ENCODE measurements at places on chromosomes 12 and 14.
A peak's percentile ranks its signal among the peaks of the same experiment; 100 is the strongest.

- no peak for DNase-seq
Measured at GRCh38 chr14:22739423-22739822, 27.1 kb upstream of the OXA1L start.

- DNase-seq, result peak; percentile 43
Measured at GRCh38 chr14:32330351-32331111, 1.4 kb downstream of the AKAP6 start.

GRCh38 chr12:44034906-44035305 is 199.0 kb downstream of the TMEM117 start:
- DNase-seq, result peak; percentile 58

DNA sequence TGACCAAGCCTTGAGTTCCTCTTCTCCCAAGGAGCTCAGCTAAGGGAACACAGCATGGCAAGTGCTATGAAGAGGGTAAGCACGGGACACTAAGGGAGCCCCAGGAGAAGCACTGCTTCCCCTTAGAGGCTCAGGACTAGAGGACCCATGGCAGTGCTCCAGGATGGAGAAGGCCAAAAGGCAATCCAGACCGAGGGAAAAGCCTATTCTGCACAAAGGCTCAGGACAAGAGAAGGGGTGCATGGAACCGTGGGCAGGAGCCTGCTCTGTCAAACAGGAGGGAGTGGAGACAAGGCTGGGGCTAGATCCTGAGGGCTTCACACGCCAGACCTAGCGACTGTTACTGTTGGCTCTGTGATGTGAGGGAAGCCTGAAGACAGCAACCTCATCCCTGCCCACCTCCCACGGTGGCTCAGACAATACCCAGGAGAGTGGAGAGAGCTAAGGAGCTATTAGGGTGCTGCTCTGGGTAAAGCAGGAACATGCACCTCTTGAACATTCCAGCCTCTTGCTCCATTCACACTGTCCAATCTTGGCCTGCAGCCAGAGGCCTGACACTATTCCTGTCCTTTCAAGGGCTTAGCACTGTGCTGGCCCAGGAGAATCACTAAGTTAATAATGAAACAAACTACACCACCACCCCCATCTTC is 24.2 kb downstream of the OTUB2 start:
- DNase-seq, result no peak

DNA sequence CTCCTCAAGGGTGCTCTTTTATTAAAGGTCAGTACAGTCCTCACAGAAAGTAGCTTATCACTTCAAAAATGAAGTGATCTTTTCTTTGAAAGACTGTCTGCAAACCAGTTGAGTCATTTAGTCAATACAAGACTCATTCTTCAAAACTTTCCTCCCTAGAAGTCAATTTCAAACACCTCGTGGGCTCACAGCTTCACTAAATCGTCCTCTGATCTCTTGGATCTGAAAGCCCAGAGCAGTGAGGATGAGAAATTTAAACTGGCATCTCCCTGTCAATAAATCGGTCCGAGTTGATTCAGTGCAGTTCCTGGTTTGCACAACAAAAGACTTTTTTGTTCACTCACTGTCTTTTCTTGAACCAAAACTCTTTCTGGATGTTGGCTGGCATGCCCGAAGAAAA is 44.5 kb downstream of the NUAK1 start:
- no peak for DNase-seq

GRCh38 chr14:103763730-103764488 is 48.3 kb downstream of the ZFYVE21 start:
- no peak for DNase-seq

- no peak for DNase-seq
Measured at GRCh38 chr12:83826112-83826511, 1086.5 kb downstream of the SLC6A15 start.

DNA sequence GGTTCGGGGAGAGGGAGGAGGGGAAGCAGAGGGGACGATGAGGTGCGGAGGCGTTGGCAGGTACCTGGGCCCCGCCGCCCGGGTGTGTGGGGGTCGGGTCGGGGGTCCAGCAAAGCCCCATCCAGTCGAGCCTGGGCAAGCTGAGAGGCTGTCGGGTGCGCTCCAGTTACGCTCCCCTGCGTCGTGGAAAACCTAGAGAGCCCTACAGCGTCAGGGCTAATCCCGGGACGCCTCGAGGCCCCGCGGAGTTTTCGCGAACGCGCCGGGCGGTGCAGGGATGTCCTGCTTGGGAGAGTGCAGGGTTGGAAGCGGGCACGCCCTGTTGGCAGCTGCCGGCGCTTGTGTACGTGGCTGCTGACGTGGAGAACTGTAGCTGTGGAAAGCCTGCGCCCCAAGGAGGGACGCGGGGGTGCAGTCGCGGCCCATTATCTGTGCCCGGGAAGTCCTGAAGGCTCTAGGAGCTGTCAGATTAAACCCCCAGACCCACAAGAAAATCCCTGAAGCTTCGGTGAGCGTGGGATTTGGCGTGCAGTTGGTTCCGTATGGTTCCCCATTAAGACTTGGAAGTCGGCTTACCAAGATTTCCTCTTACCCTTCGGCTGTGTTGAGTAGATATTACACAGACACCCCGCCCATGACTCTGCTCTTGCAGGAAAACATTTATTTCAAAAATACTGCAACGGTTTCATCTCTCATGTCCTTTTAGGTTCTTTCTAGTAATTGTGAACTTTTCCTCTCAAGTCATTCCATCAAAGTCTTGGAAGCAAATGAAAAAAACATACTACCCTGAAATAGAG is 11.3 kb upstream of the SLC38A2 start:
- peak; percentile 90 for DNase-seq

DNA sequence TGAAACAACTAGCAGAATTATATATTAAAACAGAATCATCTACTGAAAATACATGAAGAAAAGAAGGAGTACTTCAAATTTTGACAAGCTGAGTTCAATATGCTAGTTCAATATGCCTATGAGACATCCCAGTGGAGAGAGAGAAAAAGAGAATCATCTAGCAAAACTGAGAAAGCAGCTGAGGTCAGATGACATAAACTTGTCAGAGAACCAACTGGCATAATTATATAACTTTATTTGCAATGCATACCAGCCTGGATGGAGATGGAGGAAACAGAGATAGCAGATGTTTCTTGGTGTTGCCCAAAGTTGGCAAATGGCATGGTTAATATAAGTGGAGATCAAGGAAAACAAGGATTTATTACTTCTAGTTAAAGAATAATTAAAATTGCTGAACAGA is 148.7 kb upstream of the PDZRN4 start:
- no peak for DNase-seq

DNA sequence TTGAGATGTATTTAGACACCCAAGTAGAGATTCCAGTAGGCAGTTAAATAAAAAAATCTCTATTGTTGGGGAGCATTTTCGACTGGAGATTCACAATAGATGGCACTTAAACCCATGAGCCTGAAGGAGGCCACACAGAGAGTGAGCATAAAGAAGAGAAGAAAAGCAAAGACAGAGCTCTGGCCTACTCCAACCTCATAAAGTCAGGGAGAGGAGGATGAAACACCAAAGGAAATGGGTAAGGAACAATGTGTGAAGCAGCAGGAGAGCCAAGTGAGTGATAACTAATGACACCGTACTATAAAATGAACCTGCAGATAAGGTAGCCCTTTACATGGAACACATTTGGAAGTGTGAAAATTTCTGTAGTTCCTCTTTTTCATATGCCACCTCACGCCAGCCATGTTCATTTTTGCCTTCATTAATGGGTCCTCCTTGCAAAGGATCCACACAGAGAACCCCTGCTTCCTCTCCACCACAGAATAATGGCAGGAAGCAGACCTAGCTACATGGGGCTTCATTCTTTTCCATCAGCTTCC is 150.0 kb upstream of the SYT10 start:
- no peak for DNase-seq

DNA sequence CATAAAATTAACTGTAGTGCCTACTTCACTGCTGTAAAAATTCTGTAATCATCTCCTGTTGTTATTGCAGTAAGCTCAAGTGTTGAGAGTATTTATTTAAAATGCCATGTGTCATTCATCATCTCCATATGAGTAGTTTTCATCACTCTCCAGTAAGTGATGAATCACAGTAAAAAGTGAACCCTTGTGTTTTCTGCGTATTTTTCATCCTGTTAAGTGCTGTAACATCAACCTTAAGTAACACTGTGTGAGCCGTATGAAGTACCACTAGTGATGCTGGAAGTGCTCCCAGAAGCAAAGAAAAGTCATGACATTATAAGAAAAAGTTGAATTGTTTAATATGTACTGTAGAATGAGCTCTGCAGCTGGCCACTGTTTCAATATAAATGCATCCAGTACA is 55.4 kb downstream of the SLCO1B3 start:
- no peak for DNase-seq

GRCh38 chr12:95848575-95849388 is 10.0 kb upstream of the SNRPF start:
- peak; percentile 42 for DNase-seq

- peak; percentile 47 for DNase-seq
Measured at GRCh38 chr14:88551980-88552431, 2.8 kb downstream of the PTPN21 start.

DNA sequence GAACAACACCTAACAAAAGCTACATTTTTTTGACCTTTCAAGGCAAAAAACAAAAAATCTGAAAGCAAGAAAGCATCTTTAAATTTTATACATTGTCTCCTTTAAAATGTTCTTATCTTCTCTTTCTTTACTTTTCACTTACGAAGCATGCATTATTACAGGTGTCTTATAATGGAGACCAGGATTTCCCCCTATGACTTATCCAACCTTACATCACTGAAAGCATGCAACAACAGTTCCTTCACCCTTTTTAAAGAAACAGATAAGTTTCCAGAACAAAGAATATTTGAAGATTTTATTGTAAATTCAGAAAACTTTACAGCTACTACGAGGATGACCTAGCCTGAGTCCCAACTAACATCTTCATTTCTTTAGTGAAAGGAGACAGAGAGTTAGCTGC is 277.2 kb downstream of the AKAP6 start:
- DNase-seq, result no peak

DNA sequence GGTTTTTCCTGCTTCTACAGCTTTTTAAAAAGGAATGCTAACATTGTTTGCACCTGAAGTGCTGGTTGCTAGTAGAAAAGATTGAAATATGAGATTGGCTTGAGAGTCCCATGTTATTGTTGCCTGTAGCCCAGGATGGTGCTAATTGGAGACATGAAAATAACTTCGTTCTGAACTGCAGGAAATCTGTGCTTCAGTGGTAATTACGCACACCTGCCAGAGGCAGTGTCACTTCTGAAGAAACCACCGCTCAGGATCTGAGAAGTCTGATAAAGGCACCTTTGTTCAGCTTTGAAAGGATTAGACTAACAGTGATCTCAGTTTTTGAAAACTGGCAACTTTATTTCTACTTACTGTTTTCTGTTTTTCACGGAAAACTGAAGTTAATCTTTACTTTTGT is 15.5 kb upstream of the ATP6V0A2 start:
- DNase-seq, result no peak

DNA sequence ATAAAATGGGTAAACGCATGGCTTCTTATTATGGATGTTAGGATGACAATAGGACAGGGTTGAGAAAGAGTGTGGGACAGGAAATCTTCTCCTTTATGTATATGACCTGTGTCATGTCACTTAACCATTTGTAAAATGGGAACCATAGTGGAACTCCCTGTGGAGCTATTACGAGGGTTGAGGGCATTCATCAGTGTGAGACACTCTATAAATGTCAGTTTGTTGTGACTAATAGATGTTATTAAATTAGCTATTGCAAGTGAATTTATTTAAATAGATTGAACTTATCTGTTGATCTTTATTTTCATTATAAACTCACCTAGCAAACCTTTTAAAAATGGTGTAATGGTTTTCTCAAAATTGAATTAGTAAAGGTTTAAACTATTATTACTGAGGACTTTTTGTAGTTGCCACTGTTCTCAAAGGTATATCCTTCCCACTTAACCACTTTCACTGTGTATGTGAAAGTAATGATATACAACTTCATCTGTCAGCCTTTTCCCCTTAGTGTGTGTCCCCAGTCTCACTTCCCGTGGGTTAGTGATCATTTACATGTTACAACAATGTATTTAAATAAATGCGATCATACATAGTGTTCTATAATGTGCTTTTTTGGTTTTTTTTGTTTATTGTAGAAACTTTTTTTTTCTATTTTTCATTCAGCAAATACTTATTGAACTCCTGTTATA is 17.1 kb downstream of the HELB start:
- DNase-seq, result no peak

DNA sequence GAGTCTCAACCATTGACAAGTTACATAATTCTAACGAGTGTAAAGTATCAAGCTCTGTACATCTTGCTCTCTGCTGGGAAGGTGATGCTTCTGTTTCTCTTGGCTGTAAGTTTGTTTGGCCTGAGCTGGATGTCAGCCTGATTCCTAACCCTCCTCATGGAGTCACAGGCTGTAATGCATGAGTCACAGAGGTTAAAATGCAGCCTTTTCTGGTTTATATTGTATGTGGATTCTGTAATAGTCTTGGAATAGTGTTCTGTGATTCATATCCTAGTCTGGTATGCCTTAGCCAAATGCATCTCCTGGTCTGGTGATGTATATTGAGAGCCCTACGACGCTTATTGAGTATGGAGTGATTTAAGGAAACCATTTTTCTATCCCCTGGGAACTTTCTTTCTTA is 104.5 kb upstream of the FRMD6 start:
- DNase-seq, result no peak

- no peak for DNase-seq
Measured at GRCh38 chr12:117002051-117002817, 91.5 kb downstream of the FBXW8 start.

DNA sequence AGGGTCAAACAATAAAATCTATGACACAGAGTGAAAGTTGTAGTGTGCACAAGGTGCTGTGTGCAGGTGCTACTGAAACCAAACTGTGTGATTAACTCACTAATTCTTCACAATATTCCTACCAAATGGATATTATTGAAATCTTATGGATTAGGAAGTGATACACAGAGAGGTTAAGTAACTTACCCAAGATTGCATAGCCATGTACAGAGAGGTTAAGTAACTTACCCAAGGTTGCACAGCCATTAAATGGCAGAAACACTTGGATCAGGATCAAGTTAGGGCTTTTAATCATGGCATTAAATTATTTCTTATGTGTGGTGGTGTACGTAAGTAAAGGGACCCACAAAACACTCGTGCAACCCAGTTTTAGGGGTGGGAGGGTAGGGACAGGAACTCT is 771.4 kb downstream of the AACS start:
- DNase-seq, result no peak

DNA sequence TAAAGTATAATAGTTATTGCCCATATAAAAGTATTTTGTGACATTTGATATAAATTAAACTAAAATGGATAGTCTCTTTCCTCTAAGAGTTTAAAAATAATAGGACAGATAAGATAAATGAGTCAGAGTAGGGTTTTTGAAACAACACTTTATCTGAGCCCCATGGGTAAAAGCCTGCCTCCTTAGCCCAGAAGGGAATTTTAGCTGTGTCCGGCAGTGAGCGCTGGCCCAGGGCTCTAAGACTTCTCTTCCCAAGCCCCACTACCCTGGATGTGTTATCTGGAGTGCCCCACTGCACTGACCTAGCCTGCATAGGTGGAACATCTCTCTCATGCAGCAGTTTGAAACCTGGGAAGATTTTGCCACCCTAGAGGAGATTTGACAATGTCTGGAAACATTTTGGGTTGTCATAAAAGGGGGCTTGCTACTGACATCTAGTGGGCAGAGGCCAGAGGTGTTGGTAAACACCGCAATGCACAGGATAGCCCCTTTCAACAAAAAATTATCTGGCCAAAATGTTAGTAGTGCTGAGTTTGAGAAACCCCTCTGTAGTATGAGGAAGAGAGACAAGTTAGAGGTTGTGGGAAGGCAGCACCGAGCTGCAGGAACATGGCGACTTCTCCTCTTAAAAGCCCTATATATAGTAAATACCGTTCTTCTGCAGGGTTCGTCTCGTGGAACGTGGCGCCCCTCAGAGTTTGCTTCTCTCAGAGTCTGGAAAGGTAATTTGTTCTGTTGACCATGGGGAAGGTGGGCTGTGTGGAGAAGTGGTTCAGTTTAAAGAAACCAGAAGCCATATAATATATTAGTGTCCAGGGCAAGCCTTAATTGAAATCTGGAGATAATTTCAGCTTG is 29.3 kb upstream of the ATF1 start:
- DNase-seq, result peak; percentile 86

All from cerebellar cortex (tissue), 1 donor.